Fibroblast of skin of scalp (primary cell): ENCODE measurements at places on chromosomes 11 and 22.
A peak's percentile ranks its signal among the peaks of the same experiment; 100 is the strongest.

- DNase-seq, result peak; percentile 34
These were observed 1.0 kb upstream of the SESN3 start for GRCh38 chr11:95231881-95232605.

DNA sequence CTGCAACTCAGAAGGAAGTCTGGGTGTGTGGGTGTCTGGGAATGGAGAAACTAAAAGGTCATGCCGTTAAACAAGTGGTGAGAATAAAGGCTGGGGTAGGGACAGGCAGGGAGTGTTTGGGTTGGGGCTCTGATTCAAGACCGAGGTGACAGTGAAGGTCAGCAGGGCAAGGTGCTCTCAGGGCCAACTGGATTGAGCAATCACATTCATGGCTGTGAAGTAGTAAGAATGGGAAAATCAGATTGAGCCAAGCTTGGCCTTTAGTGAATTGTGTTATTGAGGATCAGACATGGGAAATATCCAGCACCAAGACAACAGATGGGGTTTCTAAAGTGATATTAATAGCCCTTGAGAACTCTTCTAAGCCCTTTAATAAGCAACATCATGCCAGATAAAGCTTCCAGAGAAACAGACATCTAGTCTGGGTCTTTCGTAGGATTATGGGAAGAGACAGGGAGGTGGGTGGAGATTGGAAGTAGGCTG, 24.3 kb downstream of the SCN3B start:
- no peak for DNase-seq

- DNase-seq, result no peak
These were observed 21.6 kb upstream of the RIC3 start for GRCh38 chr11:8190431-8190830.

DNA sequence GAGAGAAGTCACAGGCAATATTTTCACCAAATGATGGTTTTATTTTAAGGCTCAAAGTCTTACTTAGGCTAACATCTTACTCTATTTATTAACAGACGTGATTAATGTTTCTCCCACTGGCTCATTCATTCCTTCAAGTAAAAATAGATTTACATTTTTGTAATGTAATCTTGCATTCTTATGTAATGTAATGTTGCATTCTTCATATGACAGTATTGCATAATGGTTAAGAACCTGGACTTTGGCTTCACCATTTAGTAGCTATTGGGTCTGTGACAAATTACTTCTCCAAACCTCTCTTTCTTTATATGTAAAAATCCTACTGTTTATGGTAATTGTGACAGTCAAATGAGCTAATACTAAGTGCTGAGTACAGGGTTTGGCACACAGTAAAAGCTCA, 3.3 kb upstream of the DIXDC1 start:
- DNase-seq, result peak; percentile 46

DNA sequence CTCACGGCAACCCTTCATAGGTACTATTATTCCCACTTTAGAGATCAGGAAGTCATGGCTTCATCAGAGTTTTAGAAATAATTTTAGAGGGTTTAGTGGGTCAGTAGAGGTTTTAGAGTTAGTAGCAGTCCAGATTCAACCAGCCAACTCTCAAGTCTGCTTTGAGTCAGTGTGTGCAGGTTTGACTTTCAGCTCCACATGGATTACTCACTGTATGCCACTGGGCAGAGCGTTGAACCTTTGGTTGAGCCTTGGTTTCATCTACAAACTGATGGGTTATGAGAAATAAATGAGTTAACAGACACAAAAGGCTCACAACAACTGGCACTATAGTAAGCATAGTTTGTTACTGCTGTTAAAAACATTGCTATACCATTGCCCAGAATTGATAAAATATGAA, 19.0 kb upstream of the TP53AIP1 start:
- no peak for DNase-seq

DNA sequence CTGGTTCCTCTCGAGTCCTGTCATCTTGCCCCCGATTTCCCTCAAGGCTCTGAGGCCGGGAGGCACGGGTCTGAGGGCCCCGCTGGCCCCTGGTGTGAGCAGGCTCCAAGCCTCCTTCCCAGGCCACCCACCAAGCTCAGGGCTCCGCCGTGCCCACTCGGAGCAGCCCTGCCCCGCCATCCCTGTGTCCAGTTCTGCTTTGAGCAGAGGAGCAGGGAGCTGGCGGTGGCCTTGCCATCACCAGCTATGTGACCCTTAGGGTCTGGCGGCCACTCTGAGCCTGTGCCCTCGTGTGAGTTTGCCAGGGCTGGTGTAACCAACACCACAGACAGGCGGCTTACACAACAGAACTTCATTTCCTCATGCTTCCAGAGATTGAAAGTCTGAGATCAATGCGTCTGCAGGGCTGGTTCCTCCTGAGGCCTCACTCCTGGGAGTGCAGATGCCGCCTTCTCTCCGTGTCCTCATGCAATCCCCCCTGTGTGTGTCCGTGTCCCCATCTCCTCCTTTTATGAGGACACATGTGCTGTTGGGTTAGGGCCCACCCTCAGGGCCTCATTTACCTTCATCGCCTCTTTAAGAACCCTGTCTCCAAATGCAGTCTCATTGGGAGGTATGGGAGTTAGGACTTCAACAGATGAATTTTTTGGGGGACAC, 36.5 kb upstream of the CELSR1 start:
- no peak for DNase-seq

GRCh38 chr11:114279792-114280546, 16.2 kb upstream of the NNMT start:
- DNase-seq, result no peak

DNA sequence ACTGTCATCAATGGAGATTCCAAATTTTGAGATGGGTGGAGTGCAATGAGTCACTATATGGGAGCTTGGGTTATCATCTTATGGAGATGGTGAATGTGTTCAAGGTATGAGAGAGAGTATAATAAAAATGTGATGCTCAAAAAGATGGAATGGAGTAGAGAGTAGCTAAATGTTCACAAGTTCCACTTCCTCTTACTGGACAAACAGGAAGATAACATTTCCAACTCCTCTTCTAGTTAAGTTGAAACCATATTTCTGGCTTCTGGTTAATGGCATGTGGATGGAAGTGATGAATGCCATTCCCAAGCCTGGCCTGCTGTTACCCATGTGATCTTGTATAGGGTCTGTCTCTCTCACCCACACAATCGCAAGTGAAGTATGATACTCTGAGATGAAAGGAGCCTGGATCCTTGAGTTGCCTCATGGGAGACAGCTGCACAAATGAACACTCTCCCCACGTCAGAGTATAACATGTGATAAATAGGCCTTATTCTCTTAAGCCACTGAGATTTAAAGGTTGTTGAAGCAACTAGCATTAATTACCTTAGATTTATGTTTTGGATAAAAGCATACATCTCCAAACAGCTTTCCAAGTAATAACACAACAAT, 111.0 kb downstream of the RAB38 start:
- no peak for DNase-seq

DNA sequence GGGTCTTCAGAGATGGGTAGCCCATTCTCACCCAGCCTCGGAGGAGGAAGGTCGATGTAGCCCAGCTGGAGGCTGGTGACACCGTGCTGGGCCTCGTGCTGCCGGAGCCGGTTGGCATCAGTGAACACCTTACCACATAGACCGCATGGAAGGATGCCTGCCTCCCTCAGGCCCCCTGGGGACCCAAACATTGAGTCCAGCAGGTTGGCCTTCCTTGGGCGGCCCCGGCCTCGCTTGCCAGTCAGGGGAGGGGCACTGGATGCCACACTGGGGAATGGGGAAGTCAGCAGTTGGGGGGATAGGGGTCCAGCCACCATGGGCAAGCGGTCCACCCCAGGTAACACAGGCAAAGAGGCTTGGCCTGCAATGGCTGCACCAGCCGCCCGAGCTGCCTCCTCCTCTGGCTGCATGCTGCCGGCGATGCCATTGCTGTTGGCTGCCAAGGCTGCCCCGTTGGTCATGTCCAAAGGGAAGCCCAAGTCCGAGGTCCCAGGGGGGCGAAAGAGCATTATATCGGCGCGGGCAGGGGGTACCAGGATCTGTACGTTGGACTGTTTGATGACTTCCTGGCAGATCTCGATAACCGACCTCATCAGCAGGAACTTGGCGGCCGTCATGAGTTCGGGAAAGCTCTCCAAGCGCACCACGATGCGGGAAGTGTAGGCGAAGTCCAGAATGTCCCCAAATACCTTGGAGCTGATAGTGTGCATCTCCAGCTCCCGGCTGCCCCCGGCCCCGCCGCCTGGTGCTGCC, 1.4 kb downstream of the PATZ1 start:
- DNase-seq, result peak; percentile 36

DNA sequence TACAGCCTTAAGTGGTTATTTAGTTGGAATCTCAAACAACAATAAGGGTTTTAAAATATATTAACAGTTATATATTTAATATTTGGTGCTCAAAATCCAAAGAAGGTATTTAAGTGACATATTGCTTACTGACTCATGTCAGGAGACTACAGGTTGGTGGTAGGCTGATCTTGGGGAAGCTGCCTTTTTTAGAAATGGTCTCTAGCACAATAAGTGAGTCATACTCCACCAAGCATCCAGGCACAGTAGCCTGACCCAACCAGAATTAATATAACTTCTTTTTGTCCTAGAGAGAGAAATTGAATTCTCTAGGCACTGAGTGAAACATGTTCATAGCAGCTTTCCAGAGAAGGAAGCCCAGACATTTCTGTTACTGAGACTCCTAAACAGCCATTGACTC, 868.5 kb upstream of the TENM4 start:
- no peak for DNase-seq

GRCh38 chr11:122879785-122880184, 2.8 kb upstream of the JHY start:
- no peak for DNase-seq

GRCh38 chr11:2443406-2443805, 908 bp downstream of the TRPM5 start:
- DNase-seq, result no peak

DNA sequence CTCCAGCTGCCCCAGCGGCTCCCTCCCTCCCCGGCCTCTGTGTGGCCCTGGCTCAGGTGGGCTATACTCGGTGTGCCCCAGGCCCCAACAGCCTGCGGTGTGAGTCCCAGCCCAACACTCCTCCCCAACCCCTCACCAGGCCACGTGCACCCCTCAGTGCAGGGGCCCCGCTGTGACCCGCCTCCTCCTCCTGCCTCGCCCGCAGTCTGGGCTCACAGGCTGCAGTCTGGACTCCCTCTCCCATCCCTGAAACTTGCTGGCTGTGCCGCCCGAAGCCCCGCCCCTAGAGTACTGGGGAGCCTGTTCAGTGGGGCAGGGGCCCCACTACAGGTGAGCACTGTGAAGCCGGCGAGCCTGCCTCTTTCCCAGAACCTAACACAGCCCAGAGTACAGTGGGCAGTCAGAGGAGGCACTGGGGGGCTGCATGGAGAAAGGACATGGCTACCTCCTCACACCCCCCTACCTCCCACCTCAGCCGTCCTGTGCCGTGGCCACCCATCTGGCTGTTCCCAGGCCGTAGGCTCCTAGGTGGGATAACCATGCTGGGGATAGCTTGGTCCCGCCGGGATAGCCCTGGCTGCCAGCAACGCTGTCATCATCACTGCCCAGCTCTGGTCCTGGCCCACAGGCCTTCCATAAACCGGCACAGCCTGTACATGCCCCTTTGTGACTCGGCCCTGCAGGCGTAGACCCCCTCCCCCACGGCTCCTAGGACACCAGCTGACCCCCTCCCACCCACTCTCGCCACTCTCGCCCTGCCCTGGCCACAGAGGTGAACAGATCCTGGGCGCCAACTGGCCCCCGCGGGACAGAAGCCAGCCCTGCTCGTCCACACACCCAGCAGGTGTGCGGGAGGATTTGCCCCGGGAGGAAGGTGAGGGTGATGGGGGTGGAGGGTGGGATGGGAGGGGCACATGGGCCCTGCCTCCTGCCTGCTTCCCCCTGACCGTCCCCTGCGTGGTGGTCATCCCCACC, 29.7 kb downstream of the CELSR1 start:
- DNase-seq, result no peak

DNA sequence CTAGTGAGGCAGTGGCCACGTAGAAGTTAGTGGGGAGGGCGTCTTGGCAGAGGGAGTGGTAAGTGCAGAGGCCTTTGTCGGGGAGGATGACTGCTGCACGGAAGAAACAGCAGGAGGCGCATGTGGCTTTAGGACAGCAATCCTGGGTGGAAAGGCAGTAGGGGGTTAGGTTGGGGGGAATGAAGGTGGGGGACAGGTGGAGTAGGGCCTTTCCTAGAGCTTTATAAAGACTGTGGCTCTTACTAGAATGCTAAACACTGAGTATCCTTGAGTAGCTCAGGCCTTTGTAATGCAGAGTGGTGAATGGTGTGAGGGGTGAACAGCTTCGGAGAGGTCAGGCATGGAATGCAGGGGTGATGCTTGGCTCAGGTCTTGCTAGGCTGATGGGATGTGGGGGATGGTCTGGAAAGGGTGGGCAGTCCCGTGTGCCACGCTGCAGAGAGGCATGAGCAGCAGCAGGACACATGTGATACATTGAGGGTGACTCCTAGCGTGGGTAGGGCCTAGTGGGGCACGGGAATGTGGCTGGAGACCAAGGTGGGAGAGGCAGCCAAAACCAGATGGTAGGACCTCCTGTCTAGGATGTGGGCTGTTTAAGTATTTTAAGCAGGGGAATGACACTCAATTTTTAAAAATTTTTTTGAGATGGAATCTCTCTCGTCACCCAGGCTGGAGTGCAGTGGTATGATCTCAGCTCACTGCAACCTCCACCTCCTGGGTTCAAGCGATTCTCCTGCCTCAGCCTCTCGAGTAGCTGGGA, 19.2 kb downstream of the AP2A2 start:
- DNase-seq, result peak; percentile 22

DNA sequence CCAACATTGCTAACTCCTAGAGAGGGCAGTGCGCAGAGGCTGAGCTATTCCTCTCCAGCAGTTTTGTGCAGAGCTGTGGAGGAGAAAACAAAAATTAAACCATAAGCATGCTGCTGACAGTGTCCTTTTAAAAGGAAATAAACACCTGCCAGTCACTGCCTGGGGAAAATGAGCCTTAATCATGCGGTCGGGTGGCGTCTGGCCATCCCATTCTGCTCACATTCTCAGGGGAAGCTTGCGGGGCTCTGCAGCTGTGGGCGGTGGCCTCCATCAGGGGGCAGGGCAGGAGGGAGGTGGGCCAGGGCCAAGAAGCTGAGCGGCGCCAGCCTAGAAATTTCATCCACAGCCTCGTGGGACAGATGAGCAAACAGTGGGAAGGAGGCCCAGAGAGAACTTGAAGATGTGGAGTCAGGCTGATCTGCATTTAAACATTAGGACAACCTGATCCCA, 71.0 kb upstream of the TP53I11 start:
- peak; percentile 40 for DNase-seq

DNA sequence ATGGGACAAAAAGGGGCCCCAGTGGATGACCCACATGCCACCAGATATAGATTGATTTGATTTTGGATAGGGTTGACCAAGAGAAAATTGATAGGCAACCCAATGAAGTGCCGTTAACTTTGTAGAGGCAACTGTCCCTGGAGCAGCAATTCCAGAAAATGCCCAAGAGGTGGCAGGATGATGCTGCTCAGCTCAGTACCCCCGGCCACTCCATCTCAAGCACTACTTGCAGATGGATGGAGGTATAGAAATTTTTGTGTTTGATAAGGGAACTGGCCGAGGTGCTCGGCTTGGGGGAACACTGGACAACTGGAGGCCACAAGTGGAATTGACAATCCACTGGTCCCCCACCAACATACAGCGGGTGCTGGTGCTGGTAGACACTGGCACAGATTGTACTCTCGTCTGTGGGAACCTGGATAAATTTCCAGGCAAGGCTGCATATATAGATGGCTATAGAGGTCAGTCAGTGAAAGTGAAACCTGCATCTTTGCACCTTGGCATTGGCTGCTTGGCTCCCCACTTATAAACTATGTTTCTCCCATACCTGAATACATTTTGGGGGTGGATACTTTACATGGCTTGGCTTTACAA, 86.3 kb downstream of the CCDC83 start:
- DNase-seq, result peak; percentile 66

GRCh38 chr11:3949125-3949524, 93.7 kb downstream of the STIM1 start:
- no peak for DNase-seq

- peak; percentile 73 for DNase-seq
These were observed 79.9 kb upstream of the GRIK4 start for GRCh38 chr11:120431633-120432032.
